ENCODE measurements at places on chromosomes 6 and 20.

DNA sequence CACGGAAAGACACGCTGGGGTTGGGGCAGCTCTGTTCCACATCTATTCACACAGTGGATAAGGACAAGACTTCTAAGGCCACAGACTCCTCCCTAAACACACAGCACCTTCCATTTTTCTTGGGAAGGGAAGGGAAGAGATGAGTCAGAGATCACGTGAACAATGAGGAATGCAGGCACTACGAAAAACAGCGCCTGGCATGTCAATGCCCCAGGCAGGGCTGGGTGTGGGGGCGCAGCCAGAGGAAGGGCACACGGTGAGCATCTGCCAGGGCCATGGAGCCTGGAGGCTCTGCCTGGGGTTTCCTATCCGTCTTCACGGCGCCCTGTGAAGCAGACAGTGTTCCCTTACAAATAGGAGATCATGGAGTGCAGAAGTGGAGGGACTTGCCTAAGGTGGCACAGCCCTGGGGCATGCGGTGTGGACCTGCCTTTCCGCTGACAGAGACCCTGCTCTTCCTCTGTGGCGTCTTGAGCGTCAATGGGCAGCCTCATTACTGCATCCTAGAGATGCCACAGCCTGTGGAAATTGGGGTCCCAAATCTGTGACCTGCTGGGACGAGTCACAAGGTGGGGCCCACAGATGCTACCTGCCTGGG, 15.4 kb downstream of the UNC93A start:
- DNase-seq = no peak

GRCh38 chr20:23270382-23270911, 80.1 kb upstream of the NXT1 start:
- DNase-seq = no peak

- no peak for DNase-seq
Observed at GRCh38 chr6:49453221-49453620, 9.8 kb downstream of the MMUT start.

GRCh38 chr6:17130786-17131185, 28.9 kb downstream of the STMND1 start:
- DNase-seq = no peak

DNA sequence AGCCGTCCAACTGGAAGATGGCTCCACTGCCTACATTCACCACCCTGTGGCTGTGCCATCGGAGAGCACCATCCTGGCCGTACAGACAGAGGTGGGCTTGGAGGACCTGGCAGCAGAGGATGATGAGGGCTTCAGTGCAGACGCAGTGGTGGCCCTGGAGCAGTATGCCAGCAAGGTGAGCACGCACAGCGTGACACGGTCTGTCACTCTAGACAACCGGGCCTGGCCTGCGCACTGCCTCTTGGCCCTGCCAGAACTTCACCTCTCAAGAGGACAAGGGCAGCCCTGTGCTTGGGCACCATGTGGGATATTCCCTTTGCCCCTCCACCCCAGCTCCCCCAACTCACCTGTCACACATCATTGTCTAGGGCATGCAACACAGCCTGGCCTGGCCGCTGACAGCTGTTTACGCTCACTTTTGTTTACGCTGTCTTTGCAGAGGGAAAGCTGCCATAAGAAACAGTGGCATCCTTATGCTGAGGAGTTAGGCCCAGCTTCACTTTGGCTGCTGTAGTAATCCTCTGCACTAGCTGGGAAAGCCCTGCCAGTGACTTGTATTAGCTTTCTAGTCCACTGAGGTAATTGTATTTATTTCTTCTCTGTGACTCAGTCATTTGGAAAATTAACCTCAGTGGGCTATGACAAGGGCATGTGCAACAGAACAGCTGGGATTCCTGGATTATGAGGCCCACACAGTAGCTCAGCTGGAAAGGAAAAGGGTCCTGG, 9.8 kb upstream of the DEF6 start:
- DNase-seq = peak; percentile 20

DNA sequence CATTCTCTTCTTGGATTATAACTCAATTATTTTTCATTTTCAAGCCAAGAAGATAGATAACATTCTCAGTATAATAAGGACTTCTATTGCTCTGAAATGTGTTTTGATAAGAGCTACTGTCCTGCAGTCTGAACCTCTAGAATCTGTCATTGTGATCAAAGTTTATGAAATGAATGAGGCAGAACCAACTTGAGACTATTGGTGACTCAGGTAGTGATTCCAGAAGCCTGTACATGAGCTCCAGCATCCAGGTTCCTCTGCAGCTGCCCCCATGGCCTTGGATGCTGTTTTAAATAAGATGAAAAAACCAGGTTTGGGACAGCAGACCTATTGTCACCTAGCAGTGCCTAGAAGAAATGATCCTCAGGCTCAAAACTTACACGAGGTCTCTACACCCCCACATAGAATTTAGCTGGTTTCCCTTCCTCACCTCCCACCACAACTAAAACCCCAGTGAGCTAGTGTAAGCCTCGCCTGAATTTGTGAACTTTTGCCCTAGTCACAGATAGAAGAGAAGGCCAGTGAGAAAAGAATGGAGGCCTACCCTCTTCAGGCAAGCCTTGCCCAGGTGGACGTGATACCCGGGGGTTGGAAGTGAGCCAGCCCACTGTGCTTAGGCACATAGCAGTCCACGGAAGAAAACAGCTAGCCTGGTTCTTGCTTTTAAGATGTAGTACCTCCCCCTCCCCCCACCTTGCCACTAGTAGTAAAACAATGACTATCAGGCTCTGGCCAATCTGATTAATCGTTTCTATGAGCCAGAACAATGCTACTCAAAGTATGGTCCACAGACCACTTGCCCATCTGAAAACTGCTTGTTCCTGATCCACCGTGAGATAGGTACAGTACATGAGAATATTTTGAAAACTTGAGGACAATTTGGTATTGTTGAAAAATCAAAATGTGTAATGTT, 73.0 kb upstream of the SYNJ2 start:
- no peak for DNase-seq

DNA sequence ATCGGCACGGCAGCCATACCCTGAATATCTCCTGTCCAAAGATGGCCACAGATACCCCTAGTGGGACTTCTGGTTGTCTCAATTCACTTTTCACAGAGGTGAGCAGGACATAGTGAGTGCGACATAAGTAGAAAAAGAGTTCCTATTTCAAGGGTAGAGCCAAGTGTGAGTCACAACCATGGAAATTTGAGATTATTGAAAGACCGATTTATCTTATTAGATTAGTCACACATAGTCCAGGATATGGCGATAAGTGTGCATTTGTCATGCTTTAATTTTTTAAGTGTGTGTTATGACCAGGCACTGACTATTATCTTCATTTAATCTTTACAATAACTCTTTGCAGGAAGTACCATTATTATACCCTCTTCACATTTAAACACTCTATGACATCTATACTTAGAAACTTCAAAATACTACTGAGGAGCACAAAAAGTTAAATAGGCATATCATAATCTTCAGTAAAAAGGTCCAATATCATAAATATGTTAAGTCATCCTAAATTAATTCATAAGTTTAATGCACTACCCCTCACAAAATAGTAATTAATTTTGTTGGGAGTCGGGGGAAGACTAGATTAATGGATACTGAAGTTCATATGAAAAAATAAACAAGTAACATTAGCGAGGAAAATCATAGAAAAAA, 13.4 kb upstream of the TNFAIP3 start:
- DNase-seq = no peak

GRCh38 chr20:48924756-48925109, 3.2 kb downstream of the ARFGEF2 start:
- no peak for DNase-seq

DNA sequence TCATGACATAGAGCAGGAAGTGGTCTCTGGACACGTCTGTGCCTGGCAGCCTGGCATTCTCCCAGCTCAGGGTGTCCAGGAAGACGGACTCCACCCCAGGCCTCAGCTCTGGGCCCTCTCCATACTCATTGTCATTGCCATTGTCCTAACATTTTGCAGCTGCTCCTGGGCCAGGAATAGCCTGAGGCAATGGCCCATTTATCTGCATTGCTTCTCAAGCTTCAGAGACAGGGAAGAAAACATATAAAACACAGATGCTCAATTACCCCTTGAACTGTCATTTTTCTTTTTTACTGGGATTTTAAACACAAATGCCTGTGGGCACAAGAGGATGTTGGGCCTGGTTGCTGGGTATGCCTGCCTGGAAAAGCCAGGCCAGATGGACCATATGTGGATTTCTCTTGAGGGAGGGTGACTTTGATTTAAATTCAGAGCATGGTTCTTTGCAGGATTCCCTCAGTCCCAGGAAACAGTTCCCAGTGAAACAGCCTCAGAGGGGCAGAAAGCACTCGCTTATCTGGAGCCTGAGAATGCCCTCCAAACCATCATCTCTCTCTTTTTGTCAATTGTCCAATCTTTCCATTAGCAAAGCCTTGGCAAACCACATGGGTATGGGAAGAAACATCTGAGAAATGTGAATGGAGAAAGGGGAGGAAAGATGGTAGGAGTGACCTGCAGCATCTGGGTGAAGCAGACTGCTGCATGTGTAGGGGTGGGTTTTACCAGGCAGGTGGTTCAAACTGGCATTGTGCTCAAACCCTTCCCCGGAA, 17.9 kb downstream of the LAMP5 start:
- no peak for DNase-seq

- no peak for DNase-seq
Observed at GRCh38 chr6:49988900-49989299, 19.5 kb upstream of the DEFB113 start.

DNA sequence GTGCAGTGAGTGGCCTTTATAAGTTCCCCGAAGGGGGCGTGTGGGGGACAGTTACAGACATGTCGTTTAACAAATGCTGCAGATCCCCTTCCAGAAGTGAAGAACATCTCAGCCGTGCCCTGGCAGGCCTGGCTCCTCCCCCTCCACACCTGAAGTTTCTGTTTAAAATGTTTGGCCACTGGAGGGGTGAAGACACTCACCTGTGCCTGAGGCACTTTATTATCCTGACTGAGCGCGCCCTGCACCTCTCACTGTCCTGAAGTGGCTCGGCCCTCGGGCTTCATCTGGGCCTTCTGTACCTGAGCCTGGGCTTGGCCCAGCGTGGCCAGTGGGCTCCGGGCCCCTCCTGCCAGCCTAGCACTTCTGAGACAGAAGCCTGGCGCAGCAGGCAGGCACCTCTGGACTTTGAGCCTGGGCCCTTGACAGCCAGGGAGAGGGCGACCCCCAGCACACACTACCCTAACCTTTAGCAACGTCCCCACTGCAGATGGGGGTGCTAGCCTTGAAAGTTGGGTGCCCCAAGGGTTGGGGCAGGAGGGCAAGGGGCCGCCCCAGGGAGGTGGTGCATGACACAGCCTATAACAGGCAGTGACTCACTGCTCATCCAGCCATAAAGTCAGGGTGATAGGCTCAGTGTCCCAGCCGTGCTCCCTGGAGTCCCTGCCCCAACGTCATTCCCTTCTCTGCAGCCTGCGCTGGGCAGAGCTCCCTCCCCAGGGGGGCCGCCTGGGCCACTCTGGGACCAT, 13.6 kb upstream of the GATA5 start:
- no peak for DNase-seq

DNA sequence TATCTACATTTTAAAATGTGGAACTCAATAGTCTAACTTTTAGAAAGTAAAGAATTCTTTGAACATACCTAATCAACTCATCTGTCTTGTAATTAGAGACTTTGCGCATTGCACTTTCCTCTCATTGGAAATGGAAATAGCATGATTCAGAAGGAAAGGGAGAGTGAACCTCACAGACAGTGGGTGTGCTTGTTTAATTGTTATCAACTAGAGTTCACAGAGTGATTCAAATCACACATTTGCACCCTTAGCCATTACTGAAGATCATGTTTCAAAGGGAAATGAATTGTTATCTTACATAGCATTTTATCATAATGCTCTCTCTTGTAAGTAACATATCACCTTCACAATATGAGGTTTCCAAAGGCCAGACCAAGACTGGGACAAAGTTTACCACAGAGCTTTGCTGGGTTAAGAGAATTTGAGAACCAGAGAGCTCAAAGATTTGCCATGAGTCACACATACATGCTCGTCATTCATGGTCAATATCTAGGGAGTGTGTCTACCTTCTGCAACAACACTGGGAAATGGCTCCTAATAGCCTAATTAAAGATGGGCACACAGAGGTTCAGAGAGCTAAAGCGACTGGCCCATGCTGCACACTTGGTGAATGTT, 21.5 kb downstream of the GSTA3 start:
- DNase-seq = no peak

GRCh38 chr20:32278199-32278643, 770 bp downstream of the KIF3B start:
- DNase-seq = no peak

- no peak for DNase-seq
Observed at GRCh38 chr6:168403370-168404005, 37.5 kb upstream of the SMOC2 start.

DNA sequence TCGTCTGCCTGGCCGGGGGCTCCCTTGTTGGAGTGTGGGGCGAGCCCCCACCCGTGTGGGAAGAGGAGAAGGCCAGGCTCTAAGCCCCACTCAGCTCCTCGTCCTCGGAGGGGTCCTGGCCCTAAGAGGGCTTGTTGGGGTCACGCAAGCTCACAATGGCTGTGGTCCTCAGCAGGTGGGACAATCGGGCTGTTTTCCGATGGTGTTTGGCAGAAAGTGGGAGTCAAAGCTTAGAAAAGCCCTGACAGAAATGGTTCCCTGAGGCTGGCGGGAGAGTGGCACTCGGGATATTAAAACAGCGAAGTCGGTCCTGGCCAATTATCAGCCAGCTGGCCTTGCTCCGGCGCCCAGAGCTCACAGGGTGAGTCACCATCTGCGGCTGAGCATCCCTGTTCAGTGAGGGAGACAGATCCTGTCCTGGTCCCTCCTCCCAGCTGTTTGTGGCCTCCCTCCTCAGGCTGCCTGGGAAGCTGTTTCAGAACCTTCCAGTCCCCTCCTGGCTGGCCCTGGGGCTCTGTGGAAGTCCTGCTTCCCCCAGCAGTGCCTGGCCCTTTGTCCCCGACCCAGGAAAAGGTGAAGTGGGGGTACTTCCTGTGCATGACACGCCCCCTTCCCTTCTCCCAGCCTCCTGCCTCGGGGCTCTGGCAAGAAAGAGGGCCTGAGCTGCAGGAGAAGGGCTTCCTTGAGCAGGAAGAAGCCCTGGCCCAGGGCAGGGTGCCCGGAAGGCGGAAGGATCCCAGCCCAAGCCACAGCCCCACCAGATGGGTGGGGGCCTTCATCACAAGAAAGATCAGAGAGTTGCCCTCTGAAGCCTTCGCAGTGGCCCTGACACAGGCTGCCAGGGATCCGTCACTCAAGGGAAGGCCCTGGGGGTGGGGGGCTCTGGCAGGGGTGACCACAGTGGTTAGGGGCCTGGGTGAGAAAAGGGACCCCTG, 53.6 kb upstream of the BHLHE23 start:
- peak; percentile 27 for DNase-seq

Measured in psoas muscle (tissue), 8 donors.